ENCODE measurements at places on chromosomes 1 and 21. TPM values are rescaled to one million over a fixed set of nuclear protein-coding genes. Genes with fewer than 3 reads are reported as not detected.

Gene DNAI4
- 1.9 TPM for polyA plus RNA-seq

Gene KRTAP19-1
- polyA plus RNA-seq = not detected

Gene ATAD3C
- polyA plus RNA-seq = 0.38 TPM

Gene IL23R
- polyA plus RNA-seq = not detected

Gene TMOD4
- polyA plus RNA-seq = 0.57 TPM

Gene HCRTR1
- not detected for polyA plus RNA-seq

Gene AXDND1
- 0.11 TPM for polyA plus RNA-seq

Gene C1orf52
- 23.4 TPM for polyA plus RNA-seq

- DNase-seq = no peak
Observed at GRCh38 chr1:209412566-209412965, 170.9 kb upstream of the CAMK1G start.

DNA sequence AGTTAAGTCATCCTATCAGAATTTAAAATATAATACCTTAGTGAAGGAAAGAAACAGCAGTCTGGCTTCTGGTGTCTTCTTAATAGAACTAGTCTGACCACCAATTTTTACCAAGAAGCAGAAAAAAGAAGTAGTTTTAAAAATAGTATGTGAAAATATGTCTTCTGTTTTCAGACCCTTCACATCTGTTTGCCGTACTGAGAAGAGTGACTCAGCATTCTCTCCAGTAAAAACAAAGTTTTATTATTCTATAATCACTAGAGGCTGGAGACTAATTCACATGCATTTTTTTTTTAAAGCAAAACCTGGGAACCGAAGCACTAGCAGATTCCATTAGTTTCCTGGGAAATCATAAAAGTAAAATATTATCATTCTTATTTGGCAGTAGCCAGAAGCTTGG is 163.8 kb downstream of the COL24A1 start:
- no peak for DNase-seq

- no peak for DNase-seq
Observed at GRCh38 chr1:24191860-24192259, 4.8 kb upstream of the IFNLR1 start.

DNA sequence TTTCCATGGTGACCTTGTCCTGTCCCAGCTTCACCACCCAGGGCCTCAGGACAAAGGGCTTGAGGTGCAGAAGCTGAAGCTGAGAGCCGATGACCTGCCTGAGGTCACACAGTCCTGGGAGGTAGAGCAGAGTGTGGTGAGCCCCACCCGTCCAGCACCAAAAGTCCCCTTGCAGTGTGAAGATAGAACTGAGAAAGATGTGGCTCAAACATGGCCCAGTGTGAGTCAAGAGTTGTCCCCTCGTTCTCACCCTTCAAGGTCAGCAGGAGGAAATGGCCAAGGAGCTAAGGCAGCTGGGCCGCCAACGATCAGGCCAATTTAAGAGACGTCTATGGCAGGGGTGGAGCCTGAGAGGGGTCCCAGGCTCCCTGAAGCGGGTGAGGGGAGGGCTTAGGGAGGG is 157.5 kb upstream of the KLHDC7A start:
- DNase-seq = no peak

DNA sequence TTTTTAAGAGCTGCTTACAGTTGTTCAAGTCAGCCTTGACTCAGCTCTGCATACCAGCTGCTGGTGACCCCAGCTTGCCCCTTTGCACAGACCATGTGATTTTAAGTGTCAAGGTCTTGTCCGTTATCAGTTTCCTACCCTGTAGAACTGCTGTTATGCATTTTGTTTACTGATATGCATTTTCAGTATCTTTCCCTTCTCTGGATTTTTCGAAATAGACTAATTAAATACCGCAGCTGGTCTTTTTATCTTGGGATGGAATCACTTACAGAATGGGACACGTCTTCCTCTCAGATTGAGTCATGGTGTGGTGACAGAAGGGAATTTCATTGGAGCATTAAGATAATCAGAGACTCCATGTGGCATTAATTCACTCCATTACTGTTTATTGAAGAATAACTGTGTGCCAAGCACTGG is 145.6 kb downstream of the FMN2 start:
- peak; percentile 59 for DNase-seq

DNA sequence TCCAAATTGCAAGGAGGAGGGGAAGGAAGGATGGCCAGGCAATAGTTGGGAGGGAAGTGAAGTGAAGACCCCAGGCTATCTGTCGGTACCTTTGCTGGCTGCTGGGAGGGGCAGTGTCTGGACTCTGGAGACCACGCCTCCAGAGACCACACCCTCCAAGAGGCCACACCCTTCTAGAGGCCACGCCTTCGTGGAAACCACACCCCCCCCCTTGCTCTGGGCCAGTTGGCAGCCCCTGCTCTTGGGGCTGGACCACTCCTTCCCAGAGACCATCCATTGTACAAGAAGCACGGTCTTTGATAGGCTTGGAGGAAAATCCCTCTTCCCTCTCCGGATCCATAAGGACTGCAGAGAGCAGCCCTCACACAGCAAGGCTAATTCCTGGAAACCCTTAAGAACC is 73.1 kb downstream of the RYR2 start:
- DNase-seq = no peak

GRCh38 chr1:27816921-27817630 is 13.5 kb upstream of the PPP1R8 start:
- no peak for DNase-seq

DNA sequence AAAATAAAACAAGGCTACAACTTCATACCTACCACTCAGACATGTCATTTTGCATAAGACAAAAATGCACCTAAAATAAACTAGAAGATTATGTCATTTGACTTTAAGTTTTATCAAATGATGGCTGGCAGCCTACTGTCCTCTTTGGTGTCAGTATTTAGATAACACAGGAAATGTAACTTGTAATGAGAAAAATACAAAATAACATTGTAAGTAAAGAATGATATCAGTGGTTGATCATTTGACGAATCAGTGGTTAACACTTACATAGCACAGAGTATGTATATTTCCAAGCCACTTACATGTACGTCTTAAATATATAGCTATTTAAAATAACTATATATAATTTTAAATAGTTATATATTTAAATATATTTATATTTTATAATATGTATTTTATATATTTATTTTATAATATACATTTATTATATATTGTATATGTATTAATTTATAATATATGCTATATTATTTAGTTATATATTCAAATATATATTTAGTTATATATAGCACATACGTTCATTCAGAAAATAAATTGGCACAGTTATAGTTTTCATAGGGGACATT is 44.1 kb downstream of the ZNF678 start:
- DNase-seq = no peak

DNA sequence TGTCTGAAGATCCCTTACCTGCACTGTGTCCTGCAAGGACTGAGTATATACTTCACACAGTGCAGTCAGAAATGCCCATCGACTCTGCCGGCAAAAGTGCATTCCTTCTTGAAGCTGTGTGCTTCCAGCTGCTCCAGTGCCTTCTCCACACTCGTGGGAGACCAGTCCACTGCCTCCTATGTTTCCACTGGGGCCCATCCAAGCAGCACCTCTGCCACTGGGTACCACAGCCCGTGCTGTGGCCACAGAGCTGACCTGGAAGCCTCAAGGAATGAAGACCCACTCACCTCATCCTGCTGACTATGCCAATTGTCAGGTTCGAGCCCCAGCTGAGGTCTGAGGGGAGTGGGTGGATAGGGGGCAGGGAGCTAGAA is 108.1 kb downstream of the GDAP2 start:
- no peak for DNase-seq

- DNase-seq = no peak
Observed at GRCh38 chr1:28716336-28716735, 20.4 kb upstream of the YTHDF2 start.

DNA sequence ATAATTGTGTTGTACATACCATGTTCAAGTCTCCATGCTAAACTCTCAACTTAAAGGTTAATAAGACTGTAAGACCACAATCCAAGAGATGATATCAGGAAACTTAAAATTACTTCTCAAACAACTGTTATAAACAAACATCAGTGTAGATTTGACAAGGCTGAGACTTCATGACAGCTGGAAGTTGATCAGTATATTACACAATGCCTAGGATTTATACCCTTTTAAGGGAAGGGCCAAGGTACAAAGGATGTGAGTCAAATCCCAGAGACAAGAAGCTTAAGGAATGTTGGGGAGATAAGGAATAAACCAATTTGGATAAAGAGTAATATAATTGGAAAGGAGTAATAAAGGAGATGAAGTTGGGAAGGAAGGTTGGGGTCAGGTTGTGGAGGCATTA is 98.8 kb downstream of the LBR start:
- no peak for DNase-seq

DNA sequence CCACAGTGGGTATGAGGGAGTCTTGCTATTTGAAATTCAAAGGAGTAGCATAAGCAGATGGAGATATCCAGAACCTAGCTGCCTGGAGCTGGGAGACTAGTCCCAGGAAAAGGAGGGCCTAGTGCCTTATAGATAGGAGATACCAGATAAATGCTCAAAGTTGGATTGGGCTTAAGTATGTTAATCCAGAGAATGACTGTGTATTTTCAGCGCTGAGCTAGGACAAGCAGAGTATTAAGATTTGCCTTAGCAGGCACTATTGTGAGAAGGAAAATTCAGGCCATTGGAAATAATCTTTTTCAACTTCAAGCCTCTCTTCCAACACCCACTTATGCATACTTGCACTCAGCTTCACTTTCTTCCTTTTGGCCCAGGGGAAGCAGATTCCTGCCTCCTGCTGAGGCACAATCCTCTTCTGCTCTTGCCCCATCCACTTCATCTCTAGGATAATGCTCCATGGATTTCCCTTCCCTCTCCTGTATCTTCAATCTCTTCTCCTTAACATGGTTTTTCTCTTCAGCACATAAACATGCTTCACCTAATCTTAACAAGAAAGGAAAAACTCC is 21.1 kb downstream of the PIK3C2B start:
- no peak for DNase-seq

- peak; percentile 32 for DNase-seq
Observed at GRCh38 chr1:248243204-248243603, 12.0 kb downstream of the OR2M4 start.

- DNase-seq = no peak
Observed at GRCh38 chr1:231057410-231057809, 17.4 kb upstream of the FAM89A start.

DNA sequence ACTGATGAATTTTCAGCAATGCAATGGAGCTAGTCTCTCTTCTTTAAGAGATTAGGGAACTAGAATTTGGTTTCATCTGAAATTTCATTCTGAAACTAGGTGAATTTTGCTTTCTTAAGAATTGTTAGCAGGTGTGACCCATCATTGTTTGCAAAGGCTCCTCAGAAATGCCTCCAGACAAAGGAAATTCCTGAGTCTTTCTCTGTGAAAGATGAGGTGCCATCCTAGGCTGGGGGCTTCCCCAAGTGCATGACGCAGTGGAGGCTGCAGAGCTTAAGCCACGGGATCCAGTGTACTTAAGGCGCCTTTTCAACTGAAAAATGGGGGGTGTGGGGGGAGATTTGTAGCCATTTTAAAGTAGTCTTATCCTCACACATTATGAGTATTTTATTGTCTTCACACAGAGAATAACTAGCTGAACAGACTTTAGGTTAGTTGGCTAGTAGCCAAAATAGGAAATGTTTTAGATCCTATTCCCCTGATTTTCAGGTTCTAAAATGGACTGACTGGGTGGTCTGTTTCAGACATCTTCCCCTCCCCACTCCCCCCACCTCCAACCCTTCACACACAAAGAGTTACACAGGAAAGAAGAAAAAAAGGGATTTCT is 202.0 kb downstream of the NFIA start:
- DNase-seq = no peak

DNA sequence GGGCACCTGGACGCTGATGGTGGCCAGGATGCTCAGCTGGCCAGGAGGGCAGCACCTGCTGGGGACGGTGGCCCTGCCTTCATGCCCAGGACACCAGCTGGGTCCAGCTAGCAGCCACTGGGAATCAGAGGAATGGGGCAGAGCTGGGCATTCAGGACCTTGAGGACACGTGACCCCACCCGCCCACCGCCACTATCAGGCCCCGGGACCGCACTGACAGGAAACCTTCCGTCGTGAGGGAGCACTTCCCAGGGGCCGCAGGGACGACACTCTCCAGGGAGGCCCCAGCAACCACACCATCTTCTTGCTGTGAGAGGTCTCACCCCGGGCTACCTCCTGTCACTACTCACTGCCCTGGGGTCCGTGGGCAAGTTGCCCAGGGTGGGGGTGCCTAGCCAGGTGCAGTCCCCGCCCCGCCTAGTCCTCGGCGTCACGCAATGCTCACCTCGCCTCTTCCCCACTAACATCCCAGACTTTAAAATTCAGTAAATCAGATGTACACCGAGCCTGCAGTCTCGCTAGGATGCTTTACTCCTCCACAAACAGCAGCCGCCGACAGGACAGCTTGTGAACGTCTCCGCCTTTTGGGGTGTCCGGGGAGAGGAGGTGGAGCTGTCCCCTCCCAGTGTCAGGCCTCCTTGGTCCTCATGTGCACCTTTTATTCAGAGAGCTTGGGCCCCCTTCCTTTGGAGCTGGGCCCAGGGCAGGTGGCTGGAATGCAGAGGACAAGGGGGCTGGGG is 4.9 kb downstream of the VWA1 start:
- DNase-seq = peak; percentile 27

GRCh38 chr1:162279136-162279498 is 97.5 kb downstream of the SPATA46 start:
- DNase-seq = no peak

GRCh38 chr1:31976401-31976800 is 37.3 kb upstream of the KHDRBS1 start:
- DNase-seq = no peak

DNA sequence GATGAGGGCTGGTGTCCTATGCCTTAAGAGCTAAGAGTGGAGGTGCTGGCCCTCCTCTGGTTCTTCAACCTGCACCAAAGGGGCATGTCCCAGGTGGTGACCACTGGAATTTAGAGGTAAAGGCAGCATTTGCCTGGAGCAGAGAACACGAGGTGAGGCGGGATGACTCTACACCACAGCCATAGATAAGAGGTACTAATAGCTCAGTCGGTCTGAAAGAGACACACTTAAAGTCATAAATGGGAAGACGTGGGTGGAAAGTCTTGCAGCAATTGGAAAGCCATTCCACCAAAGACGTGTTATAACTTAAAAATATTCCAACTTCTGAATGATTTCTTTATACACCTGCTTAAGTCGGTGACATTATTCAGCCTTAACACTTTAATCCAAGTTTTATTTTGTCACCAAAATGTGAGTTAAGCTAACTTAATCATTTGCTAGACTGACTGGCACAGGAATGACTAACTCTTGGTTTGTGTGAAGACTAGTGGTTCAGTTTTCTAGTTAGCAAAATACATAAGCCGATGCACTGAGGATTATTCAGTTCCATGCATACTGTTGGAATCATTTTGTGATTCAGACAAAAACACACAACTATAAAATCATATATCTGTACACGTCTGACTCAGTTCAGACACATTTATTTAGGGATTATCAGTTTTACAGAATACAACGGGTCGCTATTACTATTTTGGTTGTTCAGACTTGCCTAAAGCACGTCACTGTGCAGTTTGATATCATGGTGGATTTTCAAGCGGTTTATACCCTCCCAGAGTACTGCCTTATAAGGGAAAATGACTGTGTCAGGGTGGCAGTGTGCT is 4.6 kb upstream of the ETS2 start:
- DNase-seq = no peak

GRCh38 chr1:91637539-91637994 is 136.9 kb downstream of the CDC7 start:
- DNase-seq = no peak

- DNase-seq = no peak
Observed at GRCh38 chr1:158103861-158104522, 76.7 kb upstream of the CD1D start.
